ENCODE measurements at places on chromosomes 2 and 18. TPM values are rescaled to one million over a fixed set of nuclear protein-coding genes. Genes with fewer than 3 reads are reported as not detected.
A peak's percentile ranks its signal among the peaks of the same experiment; 100 is the strongest.

DNA sequence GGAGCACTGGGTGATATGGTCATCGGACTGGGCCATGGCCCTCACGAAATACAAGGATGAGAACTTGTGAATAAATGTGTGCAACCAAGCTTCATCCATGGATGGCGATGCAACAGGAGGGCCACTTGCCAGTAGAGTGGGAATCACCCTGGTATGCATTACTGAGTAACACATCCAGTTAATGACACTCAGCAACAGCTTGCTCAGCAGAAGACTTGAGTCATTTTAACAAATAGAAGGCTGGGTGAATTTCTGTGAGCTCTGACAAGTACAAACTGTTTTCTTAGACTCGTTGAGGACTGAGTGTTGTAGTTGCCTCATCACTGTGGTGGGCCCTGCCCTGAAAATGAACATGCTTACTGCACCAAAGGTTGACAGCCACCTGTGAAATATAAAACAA lies 221.6 kb downstream of the NCKAP5 start:
- no peak for DNase-seq

GRCh38 chr2:237895544-237896506 lies 36.4 kb downstream of the RAMP1 start:
- no peak for DNase-seq

DNA sequence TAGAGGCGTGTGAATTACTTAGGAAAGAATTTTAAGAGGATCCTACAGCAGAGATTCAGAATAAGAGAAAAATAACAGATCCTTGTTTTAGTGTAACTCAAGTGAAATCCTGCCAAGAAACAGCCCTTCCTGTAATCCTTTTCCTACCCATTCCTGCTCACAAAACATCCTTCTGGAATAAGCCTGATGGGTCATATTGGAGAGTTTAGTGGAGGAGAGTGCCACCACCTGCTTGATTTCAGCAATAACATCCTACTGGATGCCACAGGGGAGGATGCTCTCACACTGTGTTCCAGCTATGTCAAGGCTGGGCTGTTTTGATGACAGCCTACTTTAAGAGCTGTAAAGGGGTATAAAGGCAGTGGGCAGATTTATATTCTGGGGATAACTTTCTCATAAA lies 54.8 kb upstream of the CCDC178 start:
- no peak for DNase-seq

- no peak for DNase-seq
These were observed 16.7 kb upstream of the LYPD6B start for GRCh38 chr2:149021761-149022160.

- no peak for DNase-seq
These were observed 161.3 kb downstream of the INO80D start for GRCh38 chr2:205924676-205925075.

- DNase-seq, result no peak
These were observed 23.9 kb downstream of the TNFAIP6 start for GRCh38 chr2:151381266-151381665.

- DNase-seq, result no peak
These were observed 135.4 kb downstream of the SETBP1 start for GRCh38 chr18:44816050-44816449.

DNA sequence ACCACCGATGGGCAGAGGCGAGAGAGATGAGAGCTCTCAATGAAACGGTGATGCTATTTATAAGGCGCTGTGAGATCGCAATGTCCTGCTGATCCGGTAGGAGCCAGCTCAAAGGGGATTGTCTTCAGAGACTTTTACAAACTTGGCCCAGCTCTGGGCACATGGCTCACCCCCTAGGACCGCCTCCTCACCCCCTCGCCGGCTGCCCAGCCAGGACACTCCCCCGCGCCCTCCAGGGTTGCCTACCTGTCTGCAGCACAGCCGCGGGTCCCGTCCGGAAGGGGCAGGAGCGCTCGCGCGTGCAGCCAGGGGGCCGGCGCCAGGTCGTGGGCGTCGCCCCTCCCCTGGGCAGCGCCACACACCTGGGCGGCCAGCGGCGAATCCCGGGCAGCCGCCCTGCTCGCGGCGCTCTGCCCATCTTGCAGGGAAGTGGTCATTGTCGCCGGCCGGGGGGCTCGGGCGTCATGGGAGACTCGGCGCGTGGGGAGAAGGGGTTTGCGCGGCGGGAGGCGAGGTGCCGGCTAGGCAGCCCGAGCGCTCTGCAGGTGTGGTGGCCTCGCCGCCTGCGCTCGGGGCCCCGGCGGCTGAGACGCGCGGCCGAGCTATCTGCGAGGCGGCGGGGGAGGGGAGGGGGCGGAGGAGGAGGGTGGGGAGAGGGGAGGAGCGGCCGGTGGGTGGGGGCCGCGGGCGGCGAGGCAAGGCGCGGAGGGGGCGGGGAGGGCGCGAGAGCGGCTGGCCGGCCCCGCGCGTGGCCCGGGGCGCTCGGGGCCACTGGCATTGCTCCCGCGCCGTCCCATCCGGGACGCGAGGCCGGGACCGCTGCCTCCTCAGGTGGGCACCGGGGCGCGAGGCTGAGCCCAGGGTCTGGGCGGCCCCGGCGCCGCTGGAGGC lies at the start of gene GRB14:
Gene GRB14 (minus strand): TSS at position 610 of the 891 bp plus-strand sequence. CDS start 173 bp downstream, at position 437.
- peak; percentile 29 for DNase-seq

DNA sequence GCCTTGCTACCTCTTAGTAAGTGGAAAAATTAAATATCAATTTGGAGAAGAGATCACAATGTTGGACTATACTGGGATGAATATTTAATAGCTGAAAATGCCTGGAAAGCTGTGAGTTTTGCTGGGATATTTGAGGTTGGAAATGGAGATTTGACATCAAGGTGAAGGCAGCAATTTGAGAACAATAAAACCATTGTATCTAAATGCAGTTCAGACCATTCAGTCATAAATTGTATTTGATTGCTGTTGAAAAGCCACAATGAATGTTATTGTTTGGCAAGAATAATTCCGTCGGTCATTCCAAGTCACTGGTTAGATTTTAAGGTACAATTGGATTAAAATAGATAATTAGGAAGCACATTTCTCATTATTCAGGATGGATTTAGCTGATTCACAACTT lies 325.6 kb downstream of the HRH4 start:
- no peak for DNase-seq

PLGLB2 gene
- total RNA-seq, result 0.97 TPM

All from adrenal gland (tissue), 19 donors.